ENCODE measurements at places on chromosomes 16 and 17. TPM values are rescaled to one million over a fixed set of nuclear protein-coding genes. Genes with fewer than 3 reads are reported as not detected.

DNA sequence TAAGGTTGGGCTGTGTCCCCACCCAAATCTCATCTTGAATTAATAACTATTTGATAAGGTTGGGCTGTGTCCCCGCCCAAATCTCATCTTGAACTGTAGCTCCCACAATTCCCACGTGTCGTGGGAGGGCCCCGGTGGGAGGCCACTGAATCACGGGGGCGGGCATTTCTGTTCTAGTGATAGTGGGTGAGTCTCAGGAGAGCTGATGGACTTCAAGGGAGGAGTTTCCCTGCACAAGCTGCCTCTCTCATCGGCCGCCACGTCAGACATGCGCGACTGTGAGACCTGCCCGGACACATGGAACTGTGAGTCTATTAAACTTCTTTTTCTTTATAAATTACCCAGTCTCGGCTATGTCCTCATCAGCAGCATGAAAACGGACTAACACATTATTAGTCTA lies 44.9 kb upstream of the METRNL start:
- DNase-seq, result no peak

DNA sequence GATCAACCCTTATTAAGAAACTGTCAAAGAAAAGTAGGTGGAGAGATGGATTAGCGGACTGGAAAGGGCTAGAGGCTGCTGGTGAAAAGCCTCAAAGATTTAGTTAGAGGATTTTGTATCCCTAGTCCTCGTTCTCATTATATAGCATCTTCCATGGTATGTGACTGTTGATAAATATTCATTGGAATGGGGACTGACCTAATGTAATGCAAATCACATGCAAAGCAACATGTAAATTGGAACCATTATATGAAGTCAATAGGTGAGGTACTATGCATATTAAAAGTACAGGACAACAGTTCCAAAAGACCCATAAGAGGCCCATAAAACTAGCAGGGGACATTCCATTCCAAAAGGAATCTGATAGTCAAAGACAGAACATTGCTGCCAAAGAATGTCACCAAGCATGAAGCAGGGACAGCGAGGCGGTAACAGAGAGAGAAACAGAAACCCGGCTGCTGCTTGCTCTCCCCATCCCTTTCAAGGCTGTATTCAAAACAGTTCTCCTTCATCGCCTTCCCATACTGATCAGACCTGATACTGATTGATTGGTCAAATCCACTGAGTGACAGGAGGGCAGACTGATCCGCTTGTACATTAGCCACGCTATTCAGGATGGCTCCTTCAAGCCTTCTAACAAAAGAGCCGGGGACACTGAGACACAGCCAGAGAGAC lies 44.5 kb downstream of the SOX9 start:
- no peak for DNase-seq

DNA sequence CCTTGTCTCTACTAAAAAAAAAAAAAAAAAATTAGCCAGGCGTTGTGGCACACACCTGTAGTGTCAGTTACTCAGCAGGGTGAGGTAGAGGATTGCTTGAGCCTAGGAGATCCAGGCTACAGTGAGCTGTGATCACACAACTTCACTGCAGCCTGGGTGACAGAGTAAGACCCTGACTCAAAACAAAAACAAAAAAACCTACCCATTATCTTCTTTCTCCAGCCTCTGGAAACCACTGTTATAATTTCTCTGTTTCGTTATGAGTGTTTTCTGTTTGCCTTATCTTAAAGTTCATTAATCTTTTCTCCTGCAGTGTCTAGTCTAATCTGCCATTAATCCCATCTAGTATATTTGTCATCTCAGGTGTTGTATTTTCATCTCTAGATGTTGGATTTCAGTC lies 18.6 kb upstream of the CLTC start:
- DNase-seq, result no peak

GRCh38 chr17:8175795-8176196 lies 384 bp downstream of the TMEM107 start:
- DNase-seq, result no peak

DNA sequence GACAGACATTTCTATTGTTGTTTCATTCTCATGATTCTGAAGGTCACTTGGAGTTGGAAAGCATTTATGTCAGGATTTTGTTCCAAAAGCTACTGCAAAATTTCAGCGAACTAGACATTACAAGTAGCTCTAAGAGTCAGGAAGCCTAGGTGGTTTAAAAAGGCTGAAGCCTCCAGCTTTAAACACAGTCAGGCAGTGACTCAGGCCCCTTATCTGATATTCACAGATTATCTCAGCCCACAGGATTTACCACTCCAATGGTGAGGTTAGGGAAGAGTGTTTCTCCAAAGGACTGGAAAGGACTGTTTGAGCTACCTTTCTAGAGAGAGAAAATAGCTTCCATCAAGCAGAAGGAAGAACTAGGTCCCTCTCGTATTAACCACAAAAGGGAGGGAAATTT lies 624.4 kb upstream of the C16orf82 start:
- DNase-seq, result no peak

DNA sequence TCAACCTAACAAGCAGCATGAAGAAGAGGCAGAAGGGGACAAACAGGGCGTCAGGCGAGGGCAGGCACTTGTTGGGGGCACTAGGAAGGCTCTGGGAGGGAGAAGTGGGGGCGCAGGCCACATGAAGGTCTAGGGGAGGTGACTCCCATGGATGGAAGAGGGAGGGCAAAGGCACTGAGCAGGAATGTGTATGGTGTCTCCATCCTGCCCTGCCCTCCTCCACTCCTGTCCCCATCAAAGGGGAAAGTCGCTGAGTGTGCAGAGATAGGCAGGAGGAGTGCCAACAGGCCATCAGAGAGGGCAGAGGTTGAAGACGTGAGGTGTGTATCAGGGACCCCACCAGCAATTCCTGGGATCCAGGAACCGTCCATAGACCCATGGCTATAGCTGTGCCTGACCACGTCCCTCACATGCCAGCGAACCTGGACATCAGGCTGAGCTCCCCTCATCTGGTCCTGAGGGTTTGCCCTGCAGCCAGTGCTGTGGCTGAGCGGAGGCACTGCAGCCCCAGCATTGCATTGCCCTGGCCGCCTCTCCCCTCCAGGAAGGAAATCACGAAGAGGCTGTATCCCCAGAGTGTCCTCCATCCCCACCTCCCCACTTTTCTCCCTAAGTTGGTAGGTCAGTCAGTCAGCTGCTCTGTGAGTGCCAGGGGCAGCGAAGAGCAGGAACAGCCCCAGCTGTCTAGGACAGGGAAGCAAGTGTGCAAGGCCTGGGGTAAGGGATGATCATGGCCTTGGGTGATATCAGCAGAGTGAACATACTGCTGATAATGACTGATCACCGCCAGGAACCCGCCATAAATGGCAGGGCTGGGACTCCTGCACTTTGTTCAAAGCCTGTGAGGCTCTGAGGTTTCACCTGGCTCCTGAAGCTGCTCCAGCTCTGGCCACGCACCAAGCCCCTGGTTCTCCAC lies 6.2 kb upstream of the CYB561 start:
- DNase-seq, result no peak

DNA sequence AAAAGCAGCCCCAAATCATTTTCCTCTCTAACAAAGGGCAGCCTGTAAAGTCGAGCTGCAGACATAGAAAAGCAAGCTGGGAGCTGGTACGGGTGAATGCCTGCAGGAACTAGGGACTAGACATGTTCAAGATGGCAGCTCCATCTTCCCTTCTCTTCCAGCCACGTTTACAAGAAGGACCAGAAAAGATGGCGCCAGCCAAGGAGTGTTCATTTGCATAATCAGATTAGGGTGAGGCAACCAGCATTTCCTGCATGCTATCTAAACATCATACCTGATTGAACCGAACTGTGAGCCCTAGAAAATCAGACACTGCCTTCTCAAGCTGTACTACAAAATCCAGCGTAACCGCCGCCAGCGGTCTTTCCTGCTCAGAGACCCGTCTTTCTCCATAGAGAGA lies 896.8 kb downstream of the CDH11 start:
- DNase-seq, result no peak

- DNase-seq, result no peak
Measured at GRCh38 chr17:82868715-82869131, 28.9 kb upstream of the ZNF750 start.

DNA sequence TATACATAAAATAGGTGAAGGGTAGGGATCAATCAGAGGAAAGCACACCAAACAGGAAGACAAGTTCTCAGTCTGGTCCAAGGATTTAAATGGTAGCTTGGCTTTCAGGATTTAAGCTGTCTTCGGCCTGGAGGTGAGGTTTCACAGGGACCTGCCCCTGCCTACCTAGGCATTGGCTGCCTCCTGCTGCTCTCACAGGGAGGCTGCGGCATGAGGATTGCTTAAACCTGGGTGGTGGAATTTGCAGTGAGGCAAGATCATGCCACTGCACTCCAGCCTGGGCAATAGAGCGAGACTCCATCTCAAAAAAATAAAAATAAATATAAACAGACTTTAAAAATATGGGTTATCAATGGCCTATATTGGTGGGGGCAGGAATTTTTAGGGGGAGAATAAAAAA lies 114.5 kb downstream of the GAS7 start:
- DNase-seq, result no peak

- no peak for DNase-seq
Measured at GRCh38 chr16:49849754-49850108, 6.2 kb downstream of the ZNF423 start.

- no peak for DNase-seq
Measured at GRCh38 chr17:48198950-48199541, 91.5 kb downstream of the SNX11 start.

DNA sequence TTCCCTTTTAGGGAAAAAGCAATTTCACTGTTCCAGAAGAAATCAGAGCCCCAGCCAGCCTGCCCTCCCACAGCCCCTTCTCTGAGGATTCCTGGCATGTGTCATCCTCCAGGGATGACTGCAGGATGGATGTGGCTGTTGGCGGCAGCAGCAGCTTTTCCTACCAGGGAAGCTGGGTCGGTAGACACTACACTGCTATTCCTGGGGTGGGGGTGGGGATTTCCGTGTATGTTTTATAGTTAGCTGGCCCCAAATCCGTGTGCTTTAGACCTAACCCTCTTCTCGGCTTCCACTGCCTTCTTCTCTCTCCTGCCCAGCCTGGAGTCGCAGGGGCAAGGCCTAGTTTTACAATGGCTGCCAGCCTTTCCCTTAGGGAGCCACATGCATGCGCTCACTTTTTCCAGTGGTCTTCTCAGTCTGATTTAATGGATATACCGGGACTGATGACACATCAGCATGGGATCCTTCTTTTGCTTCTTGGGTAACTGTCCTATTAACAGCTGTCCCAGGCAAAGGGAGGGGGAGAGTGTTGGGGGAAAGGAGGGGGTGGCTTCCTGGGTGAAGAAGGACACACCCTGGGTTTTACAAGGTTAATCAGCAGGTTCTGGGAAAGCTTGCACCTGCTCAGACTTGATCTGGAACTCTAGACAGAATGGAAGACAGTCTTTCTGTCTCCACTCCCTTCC lies 2.7 kb upstream of the NFE2L1 start:
- no peak for DNase-seq

The LRRC75A gene
- polyA plus RNA-seq, result 0.77 TPM

The CKLF gene
- 24.1 TPM for polyA plus RNA-seq

The SEPTIN12 gene
- not detected for polyA plus RNA-seq

The HOXB7 gene
- 0.13 TPM for polyA plus RNA-seq

The SP6 gene
- polyA plus RNA-seq, result 0.22 TPM

The CDR2 gene
- 8.4 TPM for polyA plus RNA-seq

The GPR142 gene
- polyA plus RNA-seq, result not detected

The PRAC1 gene
- not detected for polyA plus RNA-seq

The TPSB2 gene
- 6.4 TPM for polyA plus RNA-seq

All from heart right ventricle (tissue), 16 donors.